ENCODE measurements at places on chromosomes 7 and 10.

DNA sequence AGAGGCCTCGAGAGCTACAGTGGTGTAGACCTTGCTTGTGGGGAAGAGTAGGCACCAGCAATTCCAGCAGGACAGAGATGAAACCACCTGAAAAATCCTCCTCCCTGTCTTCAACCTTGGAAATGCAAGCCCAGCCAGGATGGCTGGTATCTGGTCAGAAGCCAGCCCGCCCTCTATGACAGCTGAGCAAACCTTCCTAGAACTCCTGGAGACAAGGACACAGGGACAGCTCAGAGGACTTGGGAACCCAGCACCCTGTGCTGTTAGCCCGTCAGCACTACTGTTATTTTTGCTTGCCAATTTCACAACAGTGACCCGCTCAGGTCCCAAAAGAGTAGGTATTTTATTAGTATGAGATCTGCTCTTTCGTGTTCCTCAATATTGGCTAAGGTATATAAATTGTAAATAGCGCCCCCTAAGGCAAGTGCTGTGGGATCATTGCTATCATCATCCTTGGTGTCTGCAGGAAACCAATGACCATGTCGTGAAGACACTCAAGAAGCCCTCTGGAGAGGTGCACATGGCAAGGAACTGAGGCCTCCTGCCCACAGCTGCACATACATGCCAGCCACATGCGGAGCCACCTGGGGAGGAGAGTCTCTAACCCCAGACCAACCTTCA lies 156.5 kb upstream of the CHST15 start:
- no peak for DNase-seq

GRCh38 chr7:155084969-155085368 lies 14.8 kb downstream of the HTR5A start:
- DNase-seq = no peak

GRCh38 chr10:120770496-120770895 lies 80.7 kb upstream of the WDR11 start:
- DNase-seq = no peak

DNA sequence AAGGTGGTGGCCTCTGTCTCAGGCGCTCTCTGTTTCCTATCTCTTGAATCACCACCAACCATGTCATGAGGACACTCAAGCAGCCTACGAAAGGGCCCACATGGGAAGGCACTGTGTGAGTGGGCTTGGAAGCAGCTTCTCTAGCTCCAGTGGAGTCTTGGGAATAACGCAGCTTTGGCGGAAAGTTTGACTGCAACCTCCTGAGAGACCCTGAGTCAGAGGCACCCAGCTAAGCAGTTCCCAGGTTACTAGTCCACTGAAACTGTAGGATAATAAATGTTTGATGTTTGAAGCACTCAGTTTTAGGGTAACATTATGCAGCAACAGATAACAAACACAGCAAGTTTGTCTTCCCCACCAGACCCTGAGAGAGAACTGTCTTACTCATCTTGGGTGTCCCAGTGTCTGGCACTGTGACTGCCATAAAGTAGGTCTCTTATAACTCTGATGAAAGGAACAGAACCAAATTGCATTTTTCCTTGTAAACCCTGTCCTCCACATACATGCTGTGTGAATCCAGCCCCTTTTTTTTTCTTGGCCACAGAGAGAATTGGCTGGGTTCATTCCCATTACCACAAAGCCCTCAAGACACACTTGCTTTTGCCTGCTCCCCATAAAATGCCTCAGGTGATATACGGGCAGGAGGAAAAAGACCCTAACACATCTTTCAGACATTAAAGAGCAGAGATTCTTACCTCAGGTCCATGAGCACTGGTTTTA lies 185.5 kb downstream of the ZNF365 start:
- DNase-seq = no peak

- no peak for DNase-seq
Measured at GRCh38 chr10:52785418-52785817, 12.8 kb upstream of the MBL2 start.

- DNase-seq = no peak
Measured at GRCh38 chr10:61283066-61283465, 170.1 kb downstream of the TMEM26 start.

Data from NCI-H524 (cell line).